ENCODE measurements at places on chromosomes 5 and 9. TPM values are rescaled to one million over a fixed set of nuclear protein-coding genes. Genes with fewer than 3 reads are reported as not detected.

The SLC4A9 gene
- not detected for total RNA-seq

The RNF183 gene
- not detected for total RNA-seq

The TMOD1 gene
- total RNA-seq = under 0.01 TPM

The SLC34A3 gene
- under 0.01 TPM for total RNA-seq

The ZFP2 gene
- total RNA-seq = 1.8 TPM

The FST gene
- total RNA-seq = 73.6 TPM

The TAF11L8 gene
- not detected for total RNA-seq

The WDR38 gene
- not detected for total RNA-seq

The FBXL7 gene
- 7.3 TPM for total RNA-seq

The NUTM2G gene
- not detected for total RNA-seq

The STING1 gene
- total RNA-seq = 58.9 TPM

The PSIP1 gene
- 32.7 TPM for total RNA-seq

The GFRA3 gene
- not detected for total RNA-seq

The SPATA31D4 gene
- not detected for total RNA-seq

The OTP gene
- not detected for total RNA-seq

The NUTM2F gene
- not detected for total RNA-seq

The FAM163B gene
- not detected for total RNA-seq

The BASP1 gene
- total RNA-seq = 163 TPM

The ENTREP1 gene
- under 0.01 TPM for total RNA-seq

The PAXX gene
- total RNA-seq = 16.1 TPM

The KIF24 gene
- total RNA-seq = 0.50 TPM

The PCDHGB3 gene
- 7.1 TPM for total RNA-seq

The C9 gene
- total RNA-seq = not detected

The OR1Q1 gene
- total RNA-seq = not detected

The EXD3 gene
- total RNA-seq = 14.0 TPM

The CCDC183 gene
- total RNA-seq = 0.33 TPM

The ADAMTSL2 gene
- total RNA-seq = under 0.01 TPM

The SRP19 gene
- 81.3 TPM for total RNA-seq

The STK32A gene
- total RNA-seq = 0.44 TPM

The GADD45G gene
- not detected for total RNA-seq

The SPATA6L gene
- 0.15 TPM for total RNA-seq

The ADGRD2 gene
- total RNA-seq = not detected

The IL17B gene
- total RNA-seq = not detected

The ACTBL2 gene
- total RNA-seq = not detected

The FRMD3 gene
- total RNA-seq = 0.44 TPM

The HTR1A gene
- not detected for total RNA-seq

The WDR55 gene
- total RNA-seq = 34.9 TPM

The C7 gene
- 0.83 TPM for total RNA-seq

The C9orf50 gene
- 0.44 TPM for total RNA-seq

The GRM6 gene
- total RNA-seq = not detected

The PCDHA8 gene
- total RNA-seq = 0.15 TPM

All from smooth muscle cell of trachea (primary cell).